ENCODE measurements at places on chromosomes 3 and 15.

GRCh38 chr3:176293276-176293675, 904.0 kb downstream of the TBL1XR1 start:
- DNase-seq: no peak

DNA sequence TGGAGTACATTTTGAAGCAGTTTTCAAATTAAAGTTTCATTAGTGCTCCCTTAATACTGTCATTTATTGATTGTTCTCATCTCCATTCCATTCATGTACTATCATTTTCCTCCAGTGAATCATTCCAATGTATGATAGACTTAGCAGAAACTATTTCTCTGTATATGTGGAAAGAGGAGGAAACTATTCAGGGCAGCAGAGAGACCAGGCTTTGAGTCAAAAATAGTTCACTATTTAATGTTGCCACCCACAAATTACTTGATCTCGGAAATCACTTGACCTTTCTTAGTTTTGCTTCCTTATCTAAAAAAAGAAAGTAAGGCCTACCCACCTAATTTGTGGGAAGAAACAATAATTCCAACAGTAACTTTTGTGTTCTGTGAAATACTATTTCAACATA, 610.5 kb upstream of the ZNF385D start:
- no peak for DNase-seq

- DNase-seq: no peak
Measured at GRCh38 chr3:172285844-172286243, 162.4 kb downstream of the GHSR start.

DNA sequence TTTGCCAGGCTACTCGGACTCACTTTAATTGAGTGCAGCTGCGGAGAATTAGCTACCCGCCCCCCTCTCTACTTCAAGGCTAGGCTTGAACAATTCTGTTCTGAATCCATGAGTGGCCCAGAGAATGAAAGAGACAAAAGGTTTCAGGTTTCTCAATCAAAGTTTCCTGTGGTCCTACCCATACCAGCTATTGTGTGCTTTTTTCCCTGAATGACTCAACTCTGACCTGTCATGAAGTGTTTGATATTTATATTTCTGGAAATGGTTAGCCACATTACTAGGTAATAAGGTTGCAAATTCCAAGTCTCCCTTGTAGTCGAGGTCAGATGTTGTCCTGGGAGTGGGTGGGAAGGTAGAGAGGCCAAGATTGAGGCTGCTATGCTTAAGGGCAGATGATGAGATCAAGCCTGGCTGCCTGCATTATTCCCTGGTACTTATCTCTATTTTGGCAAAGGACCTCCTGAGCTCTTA, 392.7 kb upstream of the TBL1XR1 start:
- DNase-seq: no peak

DNA sequence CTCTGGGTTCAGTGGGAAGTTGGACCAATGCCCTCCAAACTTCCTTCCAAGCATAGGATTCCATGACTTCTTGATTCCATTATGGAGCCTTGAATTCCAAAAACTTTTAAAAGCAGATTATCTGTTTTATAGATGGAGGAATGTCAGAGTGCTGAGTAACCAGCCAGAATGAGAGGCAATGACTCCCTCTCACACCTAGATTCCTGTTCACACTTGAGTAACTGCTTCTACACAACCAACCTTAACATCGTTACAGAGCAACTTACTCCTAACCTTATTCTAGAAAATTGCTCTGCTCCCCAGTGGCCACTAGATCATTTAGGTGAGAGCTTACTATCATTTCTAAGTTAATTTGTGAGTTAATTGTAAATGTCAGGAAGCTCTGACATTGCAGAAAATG, 24.2 kb upstream of the NR2F2 start:
- no peak for DNase-seq

GRCh38 chr15:68815598-68815997, 5.1 kb downstream of the ANP32A start:
- no peak for DNase-seq

- no peak for DNase-seq
Measured at GRCh38 chr3:76651784-76652183, 388.1 kb upstream of the ROBO2 start.

DNA sequence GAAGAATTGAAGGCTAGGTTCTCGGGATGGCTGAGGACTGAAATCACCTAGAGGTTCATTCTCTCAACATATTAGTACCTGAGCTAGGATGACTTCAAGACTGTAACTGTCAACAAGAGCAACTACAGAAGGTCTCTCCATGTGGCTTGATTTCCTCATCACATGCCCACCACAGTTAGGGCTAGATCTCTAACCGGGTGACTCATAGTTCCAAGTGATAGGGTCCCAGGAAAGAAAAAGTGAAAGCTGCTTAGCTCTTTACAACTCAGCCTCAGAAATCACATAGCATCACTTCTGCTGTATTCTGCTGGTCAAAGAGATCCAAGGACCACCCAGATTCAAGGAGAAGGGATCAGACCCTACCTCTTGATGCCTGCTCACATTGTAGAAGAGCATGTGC, 165.4 kb upstream of the AGTR1 start:
- no peak for DNase-seq

GRCh38 chr3:177618873-177619733, 421.8 kb upstream of the TBL1XR1 start:
- DNase-seq: no peak

- no peak for DNase-seq
Measured at GRCh38 chr3:58077596-58078285, 69.5 kb downstream of the FLNB start.

DNA sequence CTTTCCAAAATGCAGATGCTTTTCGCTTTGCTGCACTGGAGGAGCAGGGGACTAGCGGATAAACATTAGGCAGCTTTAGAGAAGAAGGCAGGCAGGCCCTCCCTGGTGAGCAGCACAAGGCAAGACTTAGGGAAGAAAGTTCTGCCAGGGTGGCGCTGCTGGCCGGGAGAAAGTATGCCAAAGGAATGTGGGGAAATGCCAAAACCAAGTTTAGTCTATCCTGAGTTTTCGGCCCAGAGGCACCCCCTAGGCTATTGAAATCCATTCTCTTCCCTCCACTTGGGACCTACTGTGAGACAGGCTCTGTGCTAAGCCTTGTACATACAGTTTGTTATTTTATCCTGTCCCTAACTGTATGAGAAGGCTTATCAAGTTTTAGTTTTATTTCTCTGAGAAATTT, 9.2 kb downstream of the SHC4 start:
- no peak for DNase-seq

DNA sequence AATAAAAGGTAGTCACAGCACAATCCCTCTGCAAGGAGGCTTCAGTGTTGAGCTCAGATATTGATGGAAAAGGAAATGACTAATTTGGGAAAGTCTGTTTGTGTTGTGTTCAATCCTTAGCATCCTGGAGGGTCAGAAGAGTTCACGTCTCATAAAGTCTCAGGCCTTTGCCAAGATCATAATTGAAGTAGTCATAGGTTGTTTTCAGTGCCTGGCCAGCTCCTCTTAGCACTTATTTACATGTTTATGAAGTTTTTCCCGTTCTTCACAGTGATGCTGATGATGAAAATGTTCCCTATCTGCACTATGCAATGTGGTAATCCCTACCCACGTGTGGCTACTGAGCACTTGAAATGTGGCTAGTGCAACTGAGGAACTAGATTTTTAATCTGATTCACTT, 61.6 kb upstream of the TGFBR2 start:
- no peak for DNase-seq

GRCh38 chr3:7309641-7310102, 448.8 kb downstream of the GRM7 start:
- DNase-seq: peak; percentile 17
